ENCODE measurements at places on chromosomes 12 and 14.

- no peak for DNase-seq
Observed at GRCh38 chr12:96190413-96191108, 3.6 kb upstream of the ELK3 start.

- no peak for DNase-seq
Observed at GRCh38 chr12:63989301-63989845, 144.9 kb downstream of the SRGAP1 start.

DNA sequence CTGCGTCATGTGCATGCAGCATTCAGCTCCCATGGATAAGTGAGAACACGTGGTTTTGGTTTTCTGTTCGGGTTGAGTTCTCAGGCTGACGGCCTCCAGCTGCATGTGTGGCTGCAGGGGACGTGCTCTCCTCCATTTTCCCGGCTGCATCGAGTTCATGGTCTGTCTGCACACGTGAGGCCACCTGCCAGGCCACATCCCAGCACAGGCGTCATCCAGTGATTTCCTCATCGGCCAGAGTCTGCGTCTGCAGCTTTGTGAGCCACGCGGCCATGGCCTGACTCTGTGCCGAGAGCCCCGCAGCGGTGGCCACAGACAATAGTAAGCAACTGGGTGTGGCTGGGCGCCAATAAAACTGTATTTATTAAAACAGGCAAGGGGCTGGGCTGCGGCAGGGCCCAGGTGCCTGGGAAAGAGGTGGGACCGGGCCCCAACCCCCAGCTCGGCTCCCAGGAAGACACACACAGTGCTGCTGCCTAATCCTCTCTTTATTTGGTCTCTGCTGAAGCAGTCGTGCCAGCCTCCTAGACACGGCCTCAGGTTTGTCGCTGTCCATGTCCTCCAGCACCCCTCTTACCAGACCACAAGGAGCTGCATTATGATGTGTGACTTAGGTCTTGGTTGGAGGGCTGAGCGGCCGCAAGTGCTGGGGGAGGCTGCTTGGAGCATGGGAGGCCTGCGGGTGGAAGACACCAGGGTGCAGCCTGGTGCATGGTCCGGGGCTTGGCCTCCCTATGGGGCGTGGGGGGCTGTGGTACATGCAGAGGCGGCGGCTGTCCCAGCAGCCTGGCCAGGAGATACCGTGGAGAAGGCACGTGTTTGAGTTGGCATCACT, 52.0 kb downstream of the NOC4L start:
- no peak for DNase-seq

GRCh38 chr12:132043216-132043615, 93.5 kb downstream of the EP400 start:
- DNase-seq, result no peak

- no peak for DNase-seq
Observed at GRCh38 chr12:90226211-90226610, 517.6 kb upstream of the ATP2B1 start.

GRCh38 chr12:77001276-77001675, 64.1 kb downstream of the E2F7 start:
- DNase-seq, result no peak

- DNase-seq, result no peak
Observed at GRCh38 chr14:98608071-98609060, 663.6 kb downstream of the BCL11B start.

DNA sequence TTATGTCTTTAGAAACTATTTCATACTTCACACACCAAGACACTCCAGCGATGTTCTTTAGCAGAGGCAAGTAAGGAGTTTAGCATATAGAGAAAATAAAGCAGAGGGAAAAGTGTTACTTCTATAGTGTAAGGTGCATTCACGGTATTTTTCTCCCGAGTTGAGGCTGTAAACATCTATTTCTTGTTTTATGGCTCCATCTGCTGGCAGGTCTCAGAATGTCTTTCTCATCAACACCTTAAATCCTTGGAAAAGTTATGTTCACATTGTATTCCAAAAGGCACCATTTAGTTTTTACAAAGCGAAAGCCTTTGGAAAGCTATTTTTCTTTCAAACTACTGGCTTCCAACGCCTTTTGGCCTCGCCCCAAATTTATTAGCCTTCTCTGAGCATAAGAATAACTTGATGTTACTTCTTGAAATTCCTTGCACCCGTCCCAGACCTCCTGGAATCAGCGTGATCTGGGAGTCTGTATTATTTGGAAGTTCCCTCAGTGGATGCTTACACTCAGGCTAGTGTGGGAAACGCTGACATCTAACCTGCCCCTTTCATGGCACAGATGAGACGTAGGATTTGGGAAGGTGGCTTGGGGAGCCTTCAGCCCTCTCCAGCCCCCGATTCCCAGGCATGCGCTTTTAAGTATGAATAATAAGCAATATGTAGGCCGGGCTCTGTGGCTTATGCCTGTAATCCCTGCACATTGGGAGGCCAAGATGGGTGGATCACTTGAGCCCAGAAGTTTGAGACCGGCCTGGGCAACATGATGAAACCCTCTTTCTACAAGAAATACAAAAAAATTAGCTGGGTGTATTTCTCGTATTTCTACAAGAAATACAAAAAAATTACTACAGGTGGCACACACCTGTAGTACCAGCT, 1.9 kb upstream of the PIWIL1 start:
- no peak for DNase-seq

DNA sequence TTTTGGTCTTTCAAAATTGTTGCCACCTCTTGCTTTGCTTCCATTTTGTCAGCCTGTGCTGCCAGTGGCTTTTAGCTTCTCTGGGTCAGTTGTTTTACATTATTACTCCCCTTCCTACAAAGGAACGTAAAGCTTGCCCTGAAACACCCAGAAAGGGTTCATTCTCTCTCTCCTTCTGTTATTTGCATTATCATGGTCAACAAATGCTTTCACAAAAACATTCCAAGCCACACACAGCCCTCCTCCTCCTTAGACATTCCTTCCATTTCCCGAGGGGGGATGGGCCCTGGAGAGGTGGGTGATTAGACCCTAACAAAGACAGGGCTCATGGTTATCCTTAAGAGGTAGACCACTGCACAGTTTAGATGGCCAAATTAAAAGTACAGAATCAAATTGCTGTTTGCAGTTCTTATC, 60.4 kb upstream of the SINHCAF start:
- no peak for DNase-seq

DNA sequence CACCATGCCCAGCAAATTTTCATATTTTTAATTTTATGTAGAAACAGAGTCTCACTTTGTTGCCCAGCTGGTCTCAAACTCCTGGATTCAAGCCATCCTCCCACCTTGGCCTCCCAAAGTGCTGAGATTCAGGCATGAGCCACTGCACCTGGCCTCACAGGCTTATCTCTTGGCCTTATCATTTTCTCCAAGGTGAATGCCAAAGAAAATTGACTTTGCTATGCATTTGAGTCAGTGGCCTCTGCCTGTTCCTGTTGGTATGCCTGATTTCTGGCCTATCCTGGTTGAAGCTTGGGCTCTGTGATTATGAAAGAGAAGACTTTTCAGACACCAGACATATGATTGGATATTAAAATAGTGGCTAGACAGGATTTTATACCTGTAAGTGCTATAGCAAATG, 34.2 kb downstream of the MANSC1 start:
- DNase-seq, result no peak

GRCh38 chr14:56487090-56487667, 92.4 kb upstream of the TMEM260 start:
- DNase-seq, result no peak

GRCh38 chr14:22427771-22428231, 161.2 kb downstream of the DAD1 start:
- DNase-seq, result no peak

- no peak for DNase-seq
Observed at GRCh38 chr14:77498984-77499527, 440 bp upstream of the ISM2 start.

- no peak for DNase-seq
Observed at GRCh38 chr14:101560534-101561113, 671 bp upstream of the DIO3 start.

DNA sequence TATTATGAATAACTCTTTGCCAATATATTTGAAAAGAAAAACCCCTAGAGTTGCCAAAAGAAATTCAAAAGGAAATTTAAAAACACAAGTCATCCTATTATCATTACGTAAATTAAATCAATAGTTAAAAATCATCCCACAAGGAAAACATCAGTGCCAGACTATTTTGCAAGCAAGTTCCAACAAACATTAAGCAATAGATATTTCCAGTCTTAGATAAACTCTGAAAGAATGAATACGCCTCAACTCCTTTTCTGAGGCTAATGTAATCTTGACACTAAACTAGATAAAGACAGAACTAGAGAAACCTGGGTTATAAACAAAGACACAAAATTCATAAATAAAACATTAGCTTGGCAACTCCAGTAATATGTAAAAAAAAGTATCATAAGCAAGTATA, 245.9 kb downstream of the FOXN3 start:
- no peak for DNase-seq

DNA sequence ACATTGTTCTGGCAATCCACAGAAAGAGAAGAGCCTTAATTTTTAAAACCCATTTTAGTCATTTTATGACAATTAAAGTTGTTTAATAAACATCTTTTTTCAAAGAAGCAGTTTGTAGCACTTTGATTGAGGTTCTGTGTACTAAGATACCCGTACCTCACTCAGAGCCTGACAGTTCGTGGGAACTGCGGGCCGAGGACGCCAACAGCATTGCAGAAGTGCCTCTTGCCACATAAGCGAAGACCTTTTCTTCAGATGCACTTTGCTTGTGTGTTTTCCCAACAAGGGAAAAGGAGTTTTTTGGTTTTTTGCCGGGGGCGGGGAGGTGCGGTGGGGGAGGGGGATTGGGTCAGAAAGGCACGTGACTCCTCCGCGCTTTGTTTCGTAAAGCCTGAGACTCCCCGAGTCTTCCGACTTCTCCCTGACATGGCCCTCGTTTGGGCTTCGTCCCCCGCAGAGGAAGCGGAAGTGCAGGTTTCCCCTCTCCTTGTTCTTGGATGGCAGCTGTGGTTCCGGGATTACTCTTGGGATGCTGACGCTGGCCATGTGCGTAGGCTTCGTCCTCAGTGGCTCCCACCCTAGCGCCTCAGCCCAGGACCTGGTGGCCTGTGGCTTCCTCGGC, 70.8 kb downstream of the WDR20 start:
- no peak for DNase-seq

DNA sequence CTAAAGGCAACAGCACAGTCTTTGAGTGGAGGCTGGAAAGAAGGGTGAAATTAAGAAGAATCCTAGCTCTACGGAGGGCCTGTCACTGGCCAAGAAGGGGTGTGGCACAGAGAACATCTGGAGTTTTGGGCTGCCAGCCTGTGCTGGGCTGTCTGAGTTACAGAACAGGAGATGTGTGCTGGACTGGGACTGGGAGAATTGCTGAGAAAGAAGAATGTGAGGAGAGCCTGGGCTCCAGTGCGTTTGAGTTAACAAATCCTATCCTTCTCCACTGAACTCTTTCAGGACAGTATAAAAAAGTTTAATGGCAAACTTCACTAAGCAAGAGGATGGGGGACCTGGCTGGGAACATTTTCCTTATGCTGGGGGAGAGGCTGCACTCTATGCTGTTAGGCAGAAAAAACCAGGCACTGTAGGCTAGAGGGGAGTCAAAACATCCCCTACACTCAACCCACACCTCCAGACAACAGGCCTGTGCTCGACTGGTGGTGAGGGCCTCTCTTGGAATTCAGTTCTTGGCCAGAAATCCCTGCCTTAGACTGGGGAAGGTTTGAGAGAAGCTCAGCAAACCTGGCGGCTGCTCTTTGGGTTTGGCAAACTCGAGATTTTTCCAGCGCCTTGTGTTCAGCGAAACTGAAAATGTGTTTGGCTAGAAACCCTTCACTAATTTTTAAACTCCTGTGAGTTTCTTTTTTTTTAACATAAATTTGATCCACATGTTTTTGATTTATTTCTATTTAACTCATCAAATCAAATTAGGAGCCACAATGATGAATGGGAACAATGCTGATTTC, 217.3 kb downstream of the MON2 start:
- peak; percentile 32 for DNase-seq

DNA sequence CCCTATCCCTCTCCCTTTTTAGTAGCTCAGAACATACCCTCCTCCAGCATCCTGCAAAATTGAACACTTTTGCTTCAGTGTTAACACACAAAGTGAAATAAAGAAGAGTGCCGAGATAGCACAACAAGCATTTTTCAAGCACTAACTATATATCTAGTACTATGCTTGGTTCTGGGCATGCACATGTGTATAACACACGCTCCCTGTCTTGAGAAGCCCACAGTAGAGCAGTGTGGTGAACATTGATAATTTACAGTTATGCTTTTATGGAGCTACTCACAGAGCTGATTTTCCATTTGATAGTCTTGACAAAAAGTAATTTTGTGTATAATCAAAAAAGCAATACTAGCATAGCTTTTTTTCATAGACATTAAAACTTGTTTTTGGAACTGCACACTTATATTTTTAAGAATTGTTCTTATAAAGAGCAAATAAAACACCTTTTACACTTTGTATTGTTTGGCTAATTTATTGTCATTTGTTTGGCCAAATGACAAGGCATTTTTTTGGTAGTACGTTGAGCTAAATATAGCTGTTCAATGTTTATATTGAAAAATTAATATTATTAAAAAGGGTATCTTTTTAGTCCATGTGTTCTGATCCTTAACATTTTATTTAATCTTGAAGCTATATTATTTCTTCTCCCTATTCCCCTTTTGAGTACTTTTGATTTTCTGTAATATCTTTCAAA, 39.7 kb downstream of the LEMD3 start:
- DNase-seq, result no peak

GRCh38 chr12:127857661-127858060, 409.3 kb upstream of the TMEM132C start:
- DNase-seq, result no peak

GRCh38 chr14:21197418-21198205, 41.7 kb upstream of the OR5AU1 start:
- DNase-seq, result no peak

- no peak for DNase-seq
Observed at GRCh38 chr12:15797818-15798217, 8.6 kb upstream of the EPS8 start.

GRCh38 chr12:44976246-44976645, 74.7 kb downstream of the DBX2 start:
- DNase-seq, result no peak

Measured in left colon (tissue), 2 donors.